ENCODE measurements at places on chromosomes 4 and X.
A peak's percentile ranks its signal among the peaks of the same experiment; 100 is the strongest.

- peak; percentile 72 for DNase-seq
Measured at GRCh38 chrX:130082244-130083106, 27.8 kb downstream of the ELF4 start.

- DNase-seq = no peak
Measured at GRCh38 chr4:88102026-88102425, 56.4 kb downstream of the ABCG2 start.

GRCh38 chr4:105057370-105058105 is 89.1 kb upstream of the TET2 start:
- peak; percentile 47 for DNase-seq

- DNase-seq = no peak
Measured at GRCh38 chrX:110373310-110373709, 14.7 kb downstream of the RTL9 start.

DNA sequence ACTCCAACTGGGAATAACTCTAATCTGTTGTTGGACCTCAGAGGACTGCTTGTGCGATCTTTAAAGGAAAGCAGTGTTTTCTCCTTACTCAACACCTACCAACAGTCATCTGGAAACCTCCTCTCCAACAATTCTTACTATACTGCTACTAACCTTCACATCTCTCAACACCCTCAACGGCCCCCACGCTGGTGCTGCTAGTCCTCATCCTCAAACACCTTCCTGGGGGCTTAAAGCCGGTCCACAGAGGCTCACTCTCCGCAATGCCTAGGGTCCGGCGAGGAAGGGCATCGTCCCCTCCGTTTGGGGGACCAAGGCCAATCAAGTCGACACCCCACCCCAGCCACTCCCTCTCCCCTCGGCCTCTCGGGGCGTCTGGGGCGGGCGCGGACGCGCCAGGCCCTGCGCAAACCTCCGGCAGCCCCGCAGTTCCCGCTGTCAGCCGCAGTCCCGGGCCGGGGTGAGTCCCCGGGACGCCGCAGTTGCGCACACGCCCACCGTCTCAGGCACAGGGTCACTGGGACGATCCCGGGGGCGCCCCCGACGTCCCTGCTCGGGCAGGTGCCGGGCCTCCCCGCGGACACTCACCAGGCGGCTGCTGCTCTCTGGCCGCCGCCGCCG is 418 bp downstream of the TAB3 start:
- peak; percentile 60 for DNase-seq

DNA sequence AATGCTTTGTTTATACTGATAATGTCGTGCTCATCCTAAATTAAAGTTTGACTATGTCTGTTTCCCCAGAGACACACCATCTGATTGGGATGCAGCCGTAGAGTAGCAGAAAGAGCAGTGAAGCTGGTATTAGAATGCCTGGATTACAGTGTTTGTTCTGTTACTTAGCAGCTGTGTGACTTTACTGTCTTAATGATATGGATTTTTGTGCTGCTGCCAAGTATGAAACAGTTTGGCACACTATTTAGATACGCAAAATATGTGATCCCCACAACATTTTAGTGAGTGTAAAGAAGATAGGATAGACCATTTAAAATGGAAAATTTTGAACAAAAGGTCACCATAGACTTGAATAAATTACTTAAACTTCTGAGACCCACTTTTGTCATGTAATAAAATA is 1.2 kb upstream of the CHIC1 start:
- no peak for DNase-seq

GRCh38 chrX:68146054-68146453 is 287.2 kb downstream of the OPHN1 start:
- no peak for DNase-seq

DNA sequence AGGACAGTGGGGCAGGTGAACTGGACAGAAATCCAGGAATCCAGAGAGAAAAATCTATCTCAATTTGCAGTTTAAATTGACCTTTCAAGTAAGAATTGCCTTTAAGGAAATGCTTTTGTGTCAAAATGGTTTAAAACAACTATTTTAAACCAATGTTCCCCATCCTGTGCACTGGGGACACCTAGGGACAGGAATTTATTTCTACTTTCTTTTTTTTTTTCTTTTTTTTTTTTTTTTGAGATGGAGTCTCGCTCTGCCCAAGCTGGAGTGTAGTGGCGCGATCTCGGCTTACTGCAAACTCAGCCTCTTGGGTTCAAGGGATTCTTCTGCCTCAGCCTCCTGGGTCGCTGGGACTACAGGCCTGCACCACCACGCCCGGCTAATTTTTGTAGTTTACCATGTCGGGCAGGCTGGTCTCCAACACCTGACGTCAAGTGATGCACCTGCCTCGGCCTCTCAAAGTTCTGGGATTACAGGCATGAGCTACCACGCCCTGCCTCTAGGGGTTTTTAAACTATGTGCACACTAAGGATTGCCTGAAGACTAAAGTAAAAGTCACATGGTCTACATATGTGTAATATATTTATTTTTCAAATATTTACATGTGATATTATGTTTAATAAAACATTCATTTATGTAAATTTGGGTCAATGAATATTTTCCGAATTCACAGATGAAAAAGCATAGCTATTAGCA is 1213.4 kb downstream of the STIM2 start:
- no peak for DNase-seq

DNA sequence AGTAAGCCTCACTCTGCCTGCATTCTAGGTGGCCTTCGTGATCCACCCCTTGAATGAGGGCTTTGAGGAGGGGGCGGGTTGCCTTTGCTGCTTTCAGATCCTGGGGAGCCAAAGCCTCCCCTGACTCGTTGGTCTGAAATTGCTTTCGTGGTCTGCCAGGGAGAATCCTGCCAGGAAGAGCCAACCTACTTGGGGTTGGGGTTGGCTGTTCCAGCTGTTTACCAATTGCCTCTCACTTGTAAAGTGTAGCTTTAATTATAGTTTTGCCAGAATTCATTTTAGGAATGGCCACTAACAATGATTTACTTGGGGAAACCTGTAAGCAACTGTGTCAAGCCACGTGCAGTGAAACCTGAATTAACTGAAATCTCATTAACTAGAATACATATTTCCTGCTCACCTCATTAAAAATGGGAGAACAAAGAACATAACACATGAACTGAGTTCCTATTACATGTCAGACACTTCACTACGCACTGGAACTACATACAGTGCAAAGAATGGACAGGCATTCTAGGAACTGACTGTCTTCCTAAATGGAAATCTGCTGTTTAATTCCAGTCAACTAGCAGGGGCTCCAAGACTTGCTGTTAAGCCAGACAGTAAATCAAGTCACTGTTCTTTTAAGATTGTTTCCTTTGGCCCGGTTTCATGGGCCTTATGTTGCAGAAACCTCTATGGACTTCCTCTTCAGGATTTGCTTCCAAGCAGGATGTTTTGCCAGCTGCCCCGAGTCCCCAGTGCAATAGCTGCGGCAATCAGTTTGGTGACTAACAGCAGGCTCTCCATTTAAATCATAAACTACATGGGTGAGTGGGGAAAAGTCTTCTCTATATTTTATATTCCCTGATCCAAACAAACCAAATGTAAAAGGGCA is 16.4 kb upstream of the NKRF start:
- no peak for DNase-seq

GRCh38 chr4:70681704-70682103 is 6.6 kb upstream of the UTP3 start:
- peak; percentile 57 for DNase-seq

DNA sequence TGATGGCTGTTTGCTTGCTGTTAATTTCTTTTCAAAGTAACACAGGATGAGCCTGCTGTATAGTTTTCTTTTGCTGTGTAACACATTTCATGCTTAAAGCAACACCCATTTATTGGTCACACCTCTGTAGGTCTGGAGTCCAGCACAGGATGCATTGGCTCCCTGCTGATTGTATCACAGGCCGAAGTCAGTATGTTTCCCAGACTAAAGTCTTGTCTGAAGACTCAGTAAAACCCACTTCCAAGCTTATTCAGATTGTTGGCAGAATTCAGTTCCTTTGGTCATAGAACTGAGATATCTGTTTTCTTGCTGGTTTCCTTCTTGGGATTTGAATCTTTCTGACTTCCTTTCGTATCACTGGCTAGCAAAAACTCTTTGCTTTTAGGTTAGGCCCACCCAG is 54.3 kb downstream of the LRP2BP start:
- no peak for DNase-seq

GRCh38 chr4:25838526-25838925 is 24.3 kb downstream of the SEL1L3 start:
- no peak for DNase-seq

DNA sequence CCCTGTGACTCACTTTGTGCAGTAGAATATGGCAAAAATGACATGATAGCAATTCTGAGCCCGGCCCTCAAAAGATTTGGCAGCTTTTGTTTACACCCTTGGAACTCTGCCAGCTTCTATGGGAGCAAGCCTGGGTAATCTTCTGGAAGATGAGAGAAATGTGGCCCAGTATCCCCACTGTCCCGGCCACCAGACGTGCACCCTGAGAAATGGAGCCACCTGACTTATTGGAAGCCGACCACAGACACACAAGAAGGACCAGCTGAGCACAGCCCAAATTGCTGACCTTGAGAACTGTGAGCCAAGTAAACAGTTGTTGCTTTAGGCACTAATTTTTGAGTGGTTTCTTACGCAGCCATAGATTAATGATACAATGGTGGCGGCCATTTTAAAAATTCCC is 197.0 kb downstream of the STIM2 start:
- DNase-seq = no peak

DNA sequence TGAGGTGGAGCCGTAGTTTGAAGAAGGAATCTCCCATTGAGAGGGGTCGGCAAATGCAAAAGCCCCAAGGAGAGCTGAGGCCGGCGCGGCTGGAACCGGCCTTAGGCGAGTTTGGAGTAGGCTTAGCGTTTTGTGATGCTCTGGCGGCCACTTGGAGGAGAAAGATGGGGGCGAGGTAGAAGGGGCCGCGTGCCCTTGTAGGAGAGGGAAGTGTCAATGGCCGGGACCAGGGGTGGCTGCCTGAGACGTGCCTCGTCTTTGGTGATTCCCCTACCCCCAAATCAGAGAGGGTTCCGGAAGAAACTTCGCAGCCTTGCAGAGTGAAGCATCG is 11.7 kb downstream of the MSX1 start:
- no peak for DNase-seq

DNA sequence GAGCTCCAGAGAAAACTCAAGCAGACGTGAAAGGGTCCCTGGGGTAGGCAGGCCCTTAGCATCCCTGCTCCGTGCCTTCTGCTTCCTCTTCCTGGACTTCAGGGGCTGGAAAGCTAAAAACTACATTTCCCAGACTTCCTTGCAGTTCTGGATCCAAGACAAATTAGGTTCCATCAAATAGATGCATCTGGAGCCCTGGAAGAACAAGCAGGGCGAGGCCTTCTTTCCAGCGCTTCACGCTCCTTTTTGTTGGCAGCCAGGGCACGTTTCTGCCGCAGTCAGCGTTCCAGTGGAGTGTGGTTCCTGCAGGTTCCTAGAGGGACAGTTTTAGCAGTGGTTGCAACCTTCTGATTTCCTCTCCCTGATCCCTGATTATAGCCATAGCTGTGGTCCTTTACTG is 53.6 kb upstream of the MSX1 start:
- DNase-seq = no peak

DNA sequence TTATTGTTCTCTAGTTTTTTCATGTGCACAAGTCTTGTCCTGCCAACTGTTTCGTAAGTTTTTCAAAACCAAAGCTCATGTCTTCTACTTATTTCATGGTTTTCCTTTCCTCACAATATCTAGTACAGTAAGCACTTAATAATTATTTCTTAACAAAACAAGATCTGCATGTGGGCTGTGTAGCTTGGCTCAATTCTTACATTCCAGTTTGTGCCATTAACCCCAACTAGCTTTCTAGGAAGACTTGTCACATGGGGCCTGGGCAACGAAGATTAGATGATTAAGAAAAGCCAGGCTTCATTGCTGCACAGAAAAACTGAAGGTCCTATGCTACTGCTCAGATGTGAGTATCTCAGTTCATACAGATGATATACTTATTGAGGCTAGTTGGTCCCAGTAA is 155.3 kb upstream of the TEX13A start:
- no peak for DNase-seq

GRCh38 chrX:107827030-107827831 is 1.6 kb downstream of the MID2 start:
- no peak for DNase-seq

DNA sequence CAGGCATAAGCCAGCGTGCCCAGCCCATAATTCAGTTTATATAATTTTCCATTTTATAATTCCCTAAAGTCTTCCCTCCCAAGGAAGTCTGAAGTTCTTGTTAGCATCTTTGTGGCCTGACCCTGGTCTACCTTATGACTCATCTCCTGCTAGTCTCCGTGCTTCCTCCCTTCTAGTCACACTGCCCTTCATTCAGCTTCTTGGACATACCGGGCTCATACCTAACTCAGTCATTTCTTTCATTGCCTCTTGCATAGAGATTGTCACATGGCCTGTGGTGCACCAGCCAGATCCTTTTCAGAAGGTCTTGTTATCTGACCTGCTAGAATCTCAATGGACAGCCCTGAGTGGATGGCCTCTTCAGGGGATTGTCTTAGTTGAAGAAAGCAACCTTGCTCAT is 22.8 kb upstream of the MAML3 start:
- DNase-seq = no peak

DNA sequence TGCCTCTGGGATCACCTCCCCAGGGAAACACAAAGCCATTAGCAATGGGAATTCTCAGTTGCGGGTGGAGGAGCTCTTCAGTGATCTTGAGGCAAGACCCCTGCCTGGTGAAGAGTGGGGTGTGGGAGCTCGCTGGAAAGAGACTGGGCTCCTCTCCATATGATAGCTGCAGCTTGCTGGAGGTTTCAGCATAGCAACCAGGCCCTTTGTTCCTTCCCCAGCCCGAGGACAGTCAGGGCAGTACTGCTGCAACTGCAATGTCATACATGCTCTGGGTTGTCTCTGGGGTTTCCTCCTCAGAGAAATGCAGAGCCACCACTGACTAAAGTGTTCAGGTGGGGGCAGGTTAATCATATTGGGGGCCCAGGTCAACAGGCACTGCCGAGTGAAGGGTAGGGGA is 81.3 kb downstream of the ARHGAP24 start:
- DNase-seq = peak; percentile 31

DNA sequence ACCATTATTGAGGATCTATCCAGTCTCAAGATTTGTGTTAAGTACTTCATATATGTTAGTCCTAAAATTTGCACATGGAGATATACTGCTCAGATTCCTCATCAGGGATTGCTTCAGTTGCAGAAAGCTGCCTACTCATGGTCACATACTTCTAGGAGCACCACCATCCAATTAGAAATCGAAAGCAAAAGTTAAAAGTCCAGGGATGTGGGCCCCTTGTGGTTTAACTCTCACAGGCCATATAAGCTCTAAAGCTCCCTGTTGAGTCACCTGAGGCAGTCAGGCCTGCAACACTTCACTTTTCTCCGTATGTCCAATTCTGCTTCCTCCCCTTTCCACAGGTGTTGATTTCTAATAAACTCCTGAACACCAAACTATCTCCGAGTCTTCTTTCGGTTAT is 84.2 kb downstream of the CNOT6L start:
- DNase-seq = peak; percentile 36

GRCh38 chr4:21046141-21046540 is 345.9 kb downstream of the PACRGL start:
- no peak for DNase-seq

DNA sequence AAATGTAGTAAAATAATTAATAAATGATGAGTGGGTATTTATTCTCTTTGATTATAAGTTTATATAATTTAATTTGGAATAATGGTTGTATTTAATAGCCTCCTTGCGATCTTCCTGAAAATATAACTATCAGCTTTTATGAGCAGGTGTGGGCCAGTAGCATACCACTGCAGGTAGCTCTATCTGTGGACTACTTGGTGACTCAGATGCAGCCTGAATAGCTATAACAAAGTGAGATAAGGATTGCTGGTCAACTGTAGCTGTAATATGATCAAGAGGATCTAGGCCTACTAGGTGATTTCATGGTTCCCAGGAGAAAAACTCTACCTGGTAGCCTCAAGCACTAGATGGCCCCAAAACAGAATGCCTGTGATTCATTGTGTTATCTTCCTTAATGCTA is 47.1 kb upstream of the BMP15 start:
- no peak for DNase-seq

- DNase-seq = no peak
Measured at GRCh38 chr4:37760840-37761239, 65.6 kb upstream of the PGM2 start.

Data from GM06990 (cell line).